Parietal lobe (tissue), 2 donors: ENCODE measurements at places on chromosomes 5 and 9. TPM values are rescaled to one million over a fixed set of nuclear protein-coding genes. Genes with fewer than 3 reads are reported as not detected.

Gene HEMGN
- total RNA-seq, result 0.94 TPM

Gene ADAMTSL2
- 3.8 TPM for total RNA-seq

Gene C5orf58
- not detected for total RNA-seq

Gene TAS2R1
- total RNA-seq, result 0.31 TPM

Gene PPP3R2
- 0.63 TPM for total RNA-seq

Gene NPR2
- total RNA-seq, result 19.4 TPM

Gene TRPM3
- 42.3 TPM for total RNA-seq

Gene PCDHB6
- 5.6 TPM for total RNA-seq

Gene SPARC
- 75.1 TPM for total RNA-seq
